GM12878 (cell line): ENCODE measurements at places on chromosomes 3 and 15. TPM values are rescaled to one million over a fixed set of nuclear protein-coding genes. Genes with fewer than 3 reads are reported as not detected.

Gene SLC51A
- polyA plus RNA-seq, result 1.1 and 2.2 TPM in 2 replicates

- peak; percentile 5 for DNase-seq
Measured at GRCh38 chr3:28476194-28476593, 127.6 kb upstream of the AZI2 start.

DNA sequence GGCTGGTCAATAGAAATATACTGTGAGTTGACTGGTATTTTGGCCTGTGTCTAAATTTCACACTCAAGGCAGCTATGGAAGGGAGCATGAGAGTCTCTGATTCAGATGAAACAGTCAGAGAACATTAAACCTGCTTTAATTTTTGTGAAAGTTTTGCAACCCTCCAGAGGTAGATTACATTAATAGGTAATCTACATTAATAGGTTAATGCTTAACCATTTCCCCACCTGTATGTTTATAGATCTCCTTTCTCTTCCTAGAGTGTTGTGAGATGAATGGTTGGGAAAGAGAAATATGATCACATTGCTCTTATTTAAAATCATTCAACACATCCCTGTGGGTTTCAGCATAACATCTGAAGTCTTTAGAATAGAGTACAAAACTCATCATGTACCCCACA, 586.9 kb upstream of the DPPA4 start:
- no peak for DNase-seq

Gene SAMD7
- 0.14 TPM in 1 of 2 replicates, not detected in the other for polyA plus RNA-seq

- no peak for DNase-seq
Measured at GRCh38 chr3:61729038-61729634, 167.8 kb downstream of the PTPRG start.

- DNase-seq, result no peak
Measured at GRCh38 chr3:108475220-108475782, 35.1 kb downstream of the MYH15 start.

GRCh38 chr15:68152342-68152741, 52.8 kb downstream of the CALML4 start:
- no peak for DNase-seq

DNA sequence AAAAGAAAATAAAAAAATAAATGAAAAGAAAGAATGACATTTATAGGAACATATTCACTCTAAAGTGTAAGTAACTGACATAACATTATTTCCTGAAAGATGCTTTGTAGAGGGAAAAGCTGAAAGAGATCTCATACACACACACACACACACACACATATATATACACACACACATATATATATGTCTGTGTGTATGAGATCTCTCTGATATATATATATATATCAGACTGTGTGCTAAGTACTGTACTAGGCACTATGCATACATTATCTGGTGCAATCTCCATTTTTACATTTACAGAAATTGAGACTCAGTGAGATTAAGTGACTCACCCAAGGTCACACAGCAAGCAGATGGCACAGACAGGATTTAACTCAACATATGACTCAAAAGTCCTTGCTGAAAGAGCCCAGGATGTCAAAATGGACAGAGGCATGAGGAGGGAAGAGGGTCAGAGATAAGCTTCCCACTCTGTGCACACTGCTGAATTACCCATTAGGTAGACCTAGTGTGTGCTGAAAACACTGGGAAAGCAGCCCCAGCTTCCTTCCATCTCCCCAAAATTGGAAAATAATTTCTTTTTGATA, 15.0 kb downstream of the BHLHE40 start:
- no peak for DNase-seq

Gene TUSC7
- polyA plus RNA-seq, result not detected in 2 replicates

DNA sequence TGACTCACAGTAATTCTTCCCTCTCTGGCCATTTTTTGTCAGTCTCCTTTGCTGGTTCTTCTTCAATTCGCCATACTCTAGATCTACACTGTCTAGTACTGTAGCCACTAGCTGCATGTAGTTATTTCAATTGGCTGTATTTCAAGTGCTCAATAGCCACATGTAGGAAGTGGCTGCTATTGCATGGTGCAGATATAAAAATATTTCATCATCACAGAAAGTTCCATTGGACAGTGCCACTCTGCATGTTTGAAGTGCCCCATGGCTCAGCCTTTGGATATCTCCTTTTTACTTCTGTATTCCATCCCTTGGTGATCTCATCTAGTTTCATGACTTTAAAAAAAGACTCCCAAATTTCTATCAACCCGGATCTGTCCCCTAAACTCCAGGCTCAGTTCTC, 22.1 kb downstream of the PPP2R3A start:
- no peak for DNase-seq

DNA sequence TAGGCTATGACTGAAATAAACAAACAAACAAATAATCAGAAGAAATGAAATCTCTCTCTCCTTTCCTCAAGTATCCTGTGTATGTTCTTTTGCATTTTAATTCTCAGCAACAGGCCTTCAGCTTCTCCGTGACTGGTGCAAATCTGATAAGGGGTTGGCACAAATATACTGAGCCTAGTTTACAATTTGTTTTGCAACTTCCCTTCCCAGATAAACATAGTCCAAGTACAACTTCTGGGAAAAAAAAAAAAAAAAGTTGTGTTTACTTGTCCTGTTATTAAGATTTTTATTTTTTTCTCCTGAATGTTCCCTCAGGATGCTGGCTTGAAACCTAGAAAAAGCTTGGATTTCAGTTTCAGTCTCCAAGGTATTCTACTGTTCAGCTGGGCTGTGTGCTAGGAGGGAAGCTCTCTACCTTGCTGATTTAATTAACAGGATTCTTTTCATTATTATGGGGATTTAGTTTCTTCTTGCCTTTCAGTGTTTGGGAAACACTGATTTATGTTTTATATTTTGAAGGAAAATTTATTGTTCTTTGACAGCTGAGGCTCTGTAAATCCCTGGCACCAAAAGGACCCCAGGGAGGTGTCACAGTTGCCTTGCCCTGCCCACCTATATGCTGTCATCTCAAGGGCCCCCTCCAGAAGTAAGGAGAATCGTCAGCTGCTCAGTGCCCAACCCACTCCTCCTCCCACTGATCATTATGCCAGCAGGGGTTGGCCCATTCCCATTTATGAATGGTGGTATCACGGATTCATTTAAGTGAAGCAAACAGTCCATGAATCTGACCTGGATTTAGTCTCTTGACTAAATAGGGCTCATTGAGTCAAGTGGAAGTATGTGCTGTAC, 185.2 kb downstream of the MEIS2 start:
- no peak for DNase-seq

- no peak for DNase-seq
Measured at GRCh38 chr3:15051531-15051930, 13.6 kb downstream of the MRPS25 start.

Gene PRR20G
- polyA plus RNA-seq, result not detected in 2 replicates

- DNase-seq, result no peak
Measured at GRCh38 chr3:162643245-162643644, 1146.6 kb downstream of the OTOL1 start.

Gene BFSP2
- 18.6 and 20.4 TPM in 2 replicates for polyA plus RNA-seq

DNA sequence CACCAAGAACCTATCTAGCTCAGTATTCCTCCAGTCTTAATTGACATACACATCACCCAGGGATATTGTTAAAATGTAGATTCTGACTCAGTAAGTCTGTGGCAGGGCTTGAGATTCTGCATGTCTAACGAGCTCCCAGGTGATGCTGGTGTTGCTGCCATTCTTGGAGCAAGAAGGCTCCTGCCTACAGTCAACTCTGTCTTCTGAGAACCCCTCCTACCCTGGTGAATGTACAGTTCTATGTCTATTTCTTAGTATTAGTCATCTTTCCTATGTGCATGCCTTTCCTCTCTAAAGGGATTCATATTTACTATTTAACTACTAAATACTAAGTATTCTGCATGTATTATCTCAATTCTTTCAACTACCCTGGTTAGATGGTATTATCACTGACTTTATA, 268.7 kb downstream of the EDEM1 start:
- no peak for DNase-seq

- no peak for DNase-seq
Measured at GRCh38 chr15:40257656-40258450, 19.0 kb downstream of the PAK6 start.

Gene REC114
- polyA plus RNA-seq, result not detected in 2 replicates

GRCh38 chr3:132630612-132631011, 29.0 kb downstream of the ACAD11 start:
- no peak for DNase-seq

DNA sequence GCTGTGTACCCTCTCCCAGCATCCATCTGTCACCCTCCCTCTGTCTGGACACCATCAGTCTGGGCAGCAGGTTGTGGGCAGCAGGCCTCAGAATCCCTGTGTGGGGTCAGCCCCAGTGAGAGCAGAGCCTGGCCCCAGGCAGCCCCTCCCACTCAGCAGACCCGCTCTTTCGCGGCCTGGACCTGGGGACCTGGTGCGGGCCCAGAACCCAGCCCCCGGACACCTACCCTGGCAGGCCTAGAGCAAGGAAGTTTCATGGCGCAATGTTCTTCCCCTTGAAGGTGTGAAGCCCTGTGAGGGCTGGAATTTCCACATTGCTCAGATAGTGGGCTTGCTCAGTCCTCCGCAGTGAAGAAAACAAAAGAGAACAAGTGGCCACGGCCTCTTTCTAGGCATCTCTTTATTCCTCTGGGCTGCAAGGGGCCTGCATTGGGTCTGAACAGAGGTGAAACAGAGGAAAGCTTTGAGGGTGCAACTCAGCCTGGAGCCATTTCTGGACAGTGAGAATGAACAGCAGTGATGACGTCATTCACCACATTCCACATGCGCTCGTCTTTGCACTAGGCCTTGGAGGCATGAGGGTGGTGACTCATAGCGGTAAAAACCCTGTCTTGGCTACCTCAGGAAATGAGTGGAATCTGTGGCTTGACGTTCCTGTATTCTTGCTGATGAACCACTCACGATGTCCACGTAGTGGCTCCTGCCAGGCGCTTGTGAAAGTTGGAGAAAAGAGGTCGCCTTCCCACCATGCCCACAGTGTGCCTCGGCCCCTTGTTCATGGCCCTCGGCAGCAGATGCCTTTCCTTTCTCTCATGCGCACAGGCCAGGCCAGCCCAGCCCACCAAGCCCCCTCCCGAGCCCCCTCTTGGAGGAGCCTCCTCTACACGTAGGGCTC, 66.1 kb downstream of the SLC30A4 start:
- peak; percentile 33 for DNase-seq

DNA sequence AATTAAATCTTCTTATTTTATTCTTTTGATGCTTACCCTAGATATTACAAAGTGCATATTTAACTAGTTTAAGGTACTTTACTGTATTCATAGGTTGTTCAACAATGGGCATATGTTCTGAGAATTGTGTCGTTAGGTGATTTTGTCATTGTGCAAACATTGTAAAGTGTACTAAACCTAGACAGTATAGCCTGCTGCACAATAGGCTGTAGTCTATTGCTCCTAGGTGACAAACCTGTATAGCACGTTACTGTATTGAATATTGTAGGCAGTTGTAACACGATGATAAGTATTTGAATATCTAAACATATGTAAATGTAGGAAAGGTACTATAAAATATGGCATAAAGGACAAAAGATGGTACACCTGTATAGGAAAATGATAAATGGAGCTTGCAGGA, 100.7 kb downstream of the CACNA2D3 start:
- no peak for DNase-seq

DNA sequence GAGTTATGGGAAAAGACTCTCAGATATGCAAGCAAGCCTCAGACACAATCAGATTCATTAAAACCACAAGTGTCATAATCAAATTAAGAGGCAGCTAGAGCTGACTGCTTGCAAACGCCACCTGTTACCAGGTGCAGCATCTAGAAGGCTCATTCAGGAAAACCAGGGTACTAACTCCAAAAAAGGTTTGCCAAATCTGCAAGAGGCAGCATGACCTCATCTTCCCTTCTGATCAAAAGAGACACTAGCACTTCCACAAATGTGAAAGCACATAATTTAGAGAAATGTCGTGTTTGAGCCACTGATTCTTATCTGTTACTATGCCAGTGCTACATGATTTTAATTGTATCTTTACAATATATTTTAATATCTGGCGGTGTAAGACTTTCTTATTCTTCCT, 123.3 kb upstream of the NANOGP8 start:
- no peak for DNase-seq
